Fibroblast of lung (primary cell): ENCODE measurements at places on chromosomes 5 and 9. TPM values are rescaled to one million over a fixed set of nuclear protein-coding genes. Genes with fewer than 3 reads are reported as not detected.

DNA sequence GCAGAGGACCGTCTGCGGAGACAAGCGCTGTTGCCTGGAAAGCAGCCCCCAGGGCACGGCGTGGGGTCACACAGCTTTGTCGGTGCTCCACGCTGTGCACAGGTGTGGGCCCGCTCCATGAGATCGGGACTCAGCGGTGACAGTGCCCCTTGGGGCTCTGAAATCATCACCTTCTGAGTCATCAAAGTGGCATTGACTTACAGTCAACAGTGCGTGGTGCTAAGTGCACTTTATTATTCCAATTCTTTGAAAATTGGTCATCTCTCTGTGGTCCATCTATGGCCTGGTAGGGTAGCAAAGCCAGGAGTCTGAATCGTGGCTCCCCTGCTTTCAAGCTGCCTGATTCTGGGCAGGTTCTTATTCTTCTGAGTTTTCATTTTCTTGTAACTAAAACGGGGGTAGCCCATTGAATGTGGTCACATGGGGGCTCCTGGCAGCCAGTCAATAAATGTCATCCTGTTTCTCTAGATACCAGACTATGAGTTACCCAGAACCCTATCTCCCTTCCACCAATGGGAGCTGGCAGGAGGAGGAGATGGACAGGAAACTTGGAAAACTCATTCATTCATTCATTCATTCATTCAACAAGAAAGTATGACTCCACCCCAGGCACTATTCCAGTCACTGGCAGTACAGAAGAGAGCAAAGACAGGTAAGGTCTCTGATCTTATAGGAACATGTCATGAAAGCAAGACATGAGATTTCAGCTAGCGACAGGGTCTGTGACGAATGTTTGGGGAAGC is 20.3 kb upstream of the UNC5A start:
- H3K4me3 ChIP-seq = no peak overlapping the region
- no peak overlapping the region for H3K27ac ChIP-seq
- peaks cover 38% of the 10 kb centered on the region for H3K27me3 ChIP-seq
- no peak for DNase-seq

DNA sequence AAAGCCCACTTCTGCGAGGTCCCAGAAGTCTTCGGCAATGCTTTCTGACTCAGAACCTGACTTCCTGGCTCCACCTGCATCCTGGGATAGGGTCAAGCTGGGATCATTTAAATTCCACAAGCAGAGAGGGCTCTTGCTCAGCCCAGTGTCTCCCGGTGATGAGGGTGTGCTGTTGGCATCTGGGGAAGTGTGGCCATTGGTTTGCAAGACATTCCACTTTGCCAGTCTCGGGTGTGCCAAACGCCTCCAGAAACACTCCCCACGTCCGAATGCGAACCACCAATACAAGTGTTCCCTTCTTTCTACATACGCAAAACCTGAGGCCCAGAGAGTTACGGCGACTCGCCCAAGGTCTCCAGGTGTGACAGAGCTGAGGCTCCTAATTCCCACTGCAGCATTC is 43.1 kb upstream of the FCN2 start:
- peak; percentile 65 for DNase-seq
- peaks cover 30% of the 10 kb centered on the region for H3K36me3 ChIP-seq
- H3K27me3 ChIP-seq = no peaks in the 10 kb centered on the region

GRCh38 chr5:1660511-1660910 is 136.8 kb upstream of the LPCAT1 start:
- no peaks in the 10 kb centered on the region for H3K36me3 ChIP-seq
- no peak overlapping the region for H3K4me3 ChIP-seq
- H3K27me3 ChIP-seq = peaks cover 7% of the 10 kb centered on the region
- DNase-seq = no peak
- no peak overlapping the region for H3K27ac ChIP-seq

- DNase-seq = no peak
- H3K27ac ChIP-seq = peak overlapping the region; percentile 69
- H3K27me3 ChIP-seq = no peaks in the 10 kb centered on the region
- H3K36me3 ChIP-seq = no peaks in the 10 kb centered on the region
- no peak overlapping the region for H3K4me3 ChIP-seq
Observed at GRCh38 chr5:68287631-68287975, 72.0 kb downstream of the PIK3R1 start.

DNA sequence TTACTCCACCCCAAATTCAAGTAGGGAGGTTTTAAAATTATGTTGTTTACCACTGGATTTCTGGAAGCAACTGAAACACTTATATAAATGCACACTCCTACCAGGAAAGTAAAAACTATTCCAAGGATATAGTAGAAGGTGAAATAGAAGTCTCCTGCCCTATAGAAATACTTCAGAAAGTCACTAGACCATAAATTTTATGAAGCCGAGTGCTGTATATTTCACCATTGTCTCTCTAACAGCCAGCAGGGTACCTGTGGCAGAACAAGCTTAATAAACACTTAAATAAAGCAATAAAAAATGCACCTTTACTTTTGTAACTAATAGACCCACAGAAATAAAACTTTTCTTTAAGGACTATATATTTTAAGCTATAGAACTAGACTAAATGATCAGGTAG is 631.6 kb downstream of the PDE4D start:
- no peaks in the 10 kb centered on the region for H3K27me3 ChIP-seq
- no peaks in the 10 kb centered on the region for H3K36me3 ChIP-seq
- H3K4me3 ChIP-seq = no peak overlapping the region
- no peak overlapping the region for H3K27ac ChIP-seq
- no peak for DNase-seq

- no peaks in the 10 kb centered on the region for H3K27me3 ChIP-seq
- DNase-seq = no peak
Observed at GRCh38 chr9:15553528-15553898, 670 bp downstream of the CCDC171 start.

GRCh38 chr9:122115176-122116035 is 22.3 kb upstream of the TTLL11 start:
- no peaks in the 10 kb centered on the region for H3K4me1 ChIP-seq
- no peak overlapping the region for H3K4me3 ChIP-seq
- no peak overlapping the region for H3K27ac ChIP-seq
- DNase-seq = no peak

SPACA9 gene
- 3.9 and 4.4 TPM in 2 replicates for polyA plus RNA-seq

DNA sequence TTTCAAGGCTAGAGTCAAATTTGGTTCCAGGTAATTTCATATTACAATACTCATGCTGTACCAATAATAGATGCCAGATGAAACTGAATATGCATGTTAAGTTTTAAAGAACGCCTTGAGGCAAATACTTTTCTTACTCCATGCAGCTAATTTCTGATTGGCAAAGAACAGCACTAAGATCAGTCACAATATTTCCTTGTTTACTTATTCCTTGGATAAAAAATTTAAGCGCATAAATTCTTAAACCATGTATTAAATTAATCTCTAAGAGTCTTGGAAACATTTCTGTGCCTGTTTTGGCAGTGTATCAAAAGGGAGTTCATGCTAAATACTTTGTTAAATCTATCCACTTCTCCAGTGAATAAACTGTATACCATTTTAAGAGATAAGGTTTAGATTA is 173.5 kb downstream of the SLC12A2 start:
- H3K27ac ChIP-seq = no peak overlapping the region
- no peak overlapping the region for H3K4me3 ChIP-seq
- no peak for DNase-seq

GRCh38 chr9:77649109-77649812 is 1.1 kb upstream of the GNA14 start:
- H3K4me3 ChIP-seq = no peak overlapping the region
- H3K36me3 ChIP-seq = no peaks in the 10 kb centered on the region
- H3K27me3 ChIP-seq = peaks cover 25% of the 10 kb centered on the region
- H3K27ac ChIP-seq = no peak overlapping the region
- H3K4me1 ChIP-seq = peaks cover 2% of the 10 kb centered on the region
- DNase-seq = peak; percentile 50

RASGRF2 gene
- 3.5 and 17.1 TPM in 2 replicates for polyA plus RNA-seq

GRCh38 chr9:27940535-27940934 is 367.3 kb upstream of the C9orf72 start:
- DNase-seq = no peak
- H3K27ac ChIP-seq = no peak overlapping the region
- H3K4me3 ChIP-seq = no peak overlapping the region
- no peaks in the 10 kb centered on the region for H3K27me3 ChIP-seq
- no peaks in the 10 kb centered on the region for H3K4me1 ChIP-seq
- H3K36me3 ChIP-seq = no peaks in the 10 kb centered on the region

DNA sequence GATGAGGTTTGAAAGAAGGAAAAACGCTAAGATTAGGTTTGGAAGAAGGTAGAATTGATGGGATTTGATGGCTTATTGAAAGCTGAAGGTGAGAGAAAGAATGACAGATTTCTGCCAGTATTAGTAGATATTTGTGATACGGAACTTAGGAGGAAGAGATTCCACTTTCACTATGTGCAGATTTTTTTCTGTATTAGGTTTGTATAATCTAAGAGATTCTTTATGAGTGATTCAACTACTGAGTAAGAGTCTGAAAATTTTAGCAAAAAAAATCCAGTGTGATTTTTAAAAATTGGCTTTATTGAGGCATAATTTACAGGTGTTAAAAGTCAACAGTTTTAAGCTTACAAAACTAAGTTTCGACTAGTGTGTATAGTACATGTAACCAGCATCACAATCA is 54.1 kb downstream of the AP3S1 start:
- H3K27me3 ChIP-seq = no peaks in the 10 kb centered on the region
- H3K27ac ChIP-seq = peak overlapping the region; percentile 52
- H3K4me3 ChIP-seq = peak overlapping the region; percentile 10
- DNase-seq = peak; percentile 57
- no peaks in the 10 kb centered on the region for H3K36me3 ChIP-seq

DNA sequence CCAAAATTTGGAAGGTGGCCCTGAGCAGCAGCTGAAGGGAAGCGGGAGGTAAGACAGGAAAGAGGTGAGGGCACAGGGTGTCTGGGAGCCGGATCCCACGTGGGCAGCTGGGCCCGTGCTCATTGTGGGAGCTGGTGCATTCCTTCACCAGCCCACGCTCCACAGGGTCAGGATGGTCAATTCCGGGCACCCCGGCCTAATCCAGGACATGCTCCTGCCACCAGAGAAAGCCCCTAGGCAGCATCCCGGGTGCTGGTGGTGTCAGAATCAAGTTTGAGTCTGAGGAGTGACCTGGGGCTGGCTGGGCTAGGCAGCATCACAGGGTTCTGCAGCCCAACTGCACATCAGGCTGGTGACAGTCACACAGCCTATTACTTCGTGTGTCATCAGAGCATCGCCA is 7.1 kb upstream of the PDCD6 start:
- H3K27me3 ChIP-seq = no peaks in the 10 kb centered on the region
- peaks cover 4% of the 10 kb centered on the region for H3K36me3 ChIP-seq
- DNase-seq = no peak
- peak overlapping the region; percentile 88 for H3K27ac ChIP-seq

ALDOB gene
- not detected in 2 replicates for polyA plus RNA-seq

PCDHA10 gene
- polyA plus RNA-seq = 0.09 and 2.0 TPM in 2 replicates

- no peak overlapping the region for H3K4me3 ChIP-seq
- DNase-seq = no peak
- H3K27ac ChIP-seq = no peak overlapping the region
- no peaks in the 10 kb centered on the region for H3K36me3 ChIP-seq
- H3K27me3 ChIP-seq = no peaks in the 10 kb centered on the region
- no peaks in the 10 kb centered on the region for H3K4me1 ChIP-seq
Observed at GRCh38 chr9:134918646-134919045, 934 bp upstream of the FCN1 start.

DNA sequence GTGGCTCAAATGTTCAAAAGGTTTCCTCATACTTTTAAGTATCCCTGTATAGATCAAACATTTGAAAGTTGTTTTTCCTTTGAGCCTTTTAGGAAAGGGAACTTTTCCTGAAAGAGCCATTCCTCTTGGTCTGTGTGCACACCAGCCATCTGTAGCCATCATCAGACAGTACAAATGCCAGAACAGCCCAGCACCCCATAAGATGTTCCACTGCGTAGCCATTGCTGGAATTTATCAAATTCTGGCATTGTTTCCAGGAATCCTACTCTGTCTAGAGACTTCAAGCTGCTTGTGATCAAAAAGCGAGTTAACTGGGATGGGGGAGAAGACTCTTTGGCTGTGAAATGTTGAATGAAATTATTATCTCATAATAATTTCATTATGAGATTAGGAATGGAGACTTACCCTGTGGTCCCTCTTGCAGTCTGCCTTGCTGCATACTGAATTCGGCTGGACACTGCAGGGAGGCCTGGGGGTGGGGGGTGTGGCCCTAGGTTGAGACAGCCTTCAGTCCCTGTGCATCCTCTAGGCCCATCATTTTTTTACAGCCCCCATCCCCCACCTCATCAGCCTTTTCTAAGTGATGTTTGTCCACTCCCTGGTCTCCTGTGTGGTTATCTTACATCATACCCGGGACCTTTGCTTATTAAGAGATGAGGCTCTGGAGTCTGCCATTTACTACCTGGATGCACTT is 99.8 kb downstream of the RALGPS1 start:
- peaks cover 2% of the 10 kb centered on the region for H3K27me3 ChIP-seq
- no peak overlapping the region for H3K27ac ChIP-seq
- DNase-seq = peak; percentile 36
- no peaks in the 10 kb centered on the region for H3K4me1 ChIP-seq
- no peak overlapping the region for H3K4me3 ChIP-seq

DNA sequence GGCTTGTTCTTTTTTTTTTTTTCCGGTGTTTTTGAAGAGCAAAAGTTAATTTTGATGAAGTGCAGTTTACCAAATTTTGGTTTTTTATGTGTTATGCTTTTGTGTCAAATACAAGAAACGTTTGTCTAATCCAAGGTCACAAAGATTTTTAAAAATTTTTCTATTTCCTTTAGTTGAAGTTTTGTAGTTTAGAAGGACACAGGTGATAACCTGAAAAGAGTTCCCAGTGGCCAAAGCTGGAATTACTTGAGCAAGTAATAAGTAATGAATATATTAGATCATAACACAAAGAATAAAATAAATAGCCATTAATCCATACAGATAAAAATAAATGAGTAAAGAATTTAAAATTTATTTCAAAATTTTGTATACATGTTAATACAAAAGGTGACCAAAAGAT is 71.5 kb downstream of the FCHO2 start:
- no peak overlapping the region for H3K27ac ChIP-seq
- no peaks in the 10 kb centered on the region for H3K36me3 ChIP-seq
- peaks cover 15% of the 10 kb centered on the region for H3K4me1 ChIP-seq
- H3K27me3 ChIP-seq = no peaks in the 10 kb centered on the region
- no peak for DNase-seq

GRCh38 chr9:79577969-79578723 is 6.4 kb downstream of the TLE4 start:
- H3K27me3 ChIP-seq = no peaks in the 10 kb centered on the region
- peak overlapping the region; percentile 11 for H3K4me3 ChIP-seq
- DNase-seq = peak; percentile 14
- H3K36me3 ChIP-seq = no peaks in the 10 kb centered on the region
- H3K27ac ChIP-seq = peak overlapping the region; percentile 42
- H3K4me1 ChIP-seq = peaks cover 7% of the 10 kb centered on the region

SH3PXD2B gene
- 12.6 and 23.0 TPM in 2 replicates for polyA plus RNA-seq

ADAMTSL2 gene
- polyA plus RNA-seq = 0.09 TPM in 1 of 2 replicates, not detected in the other

- peak; percentile 22 for DNase-seq
- no peak overlapping the region for H3K27ac ChIP-seq
Observed at GRCh38 chr9:5719100-5719926, 90.4 kb downstream of the RIC1 start.
